NCI-H146 (cell line): ENCODE measurements at places on chromosomes 11 and 22.
A peak's percentile ranks its signal among the peaks of the same experiment; 100 is the strongest.

- DNase-seq = no peak
Observed at GRCh38 chr11:24567380-24567779, 70.5 kb downstream of the LUZP2 start.

DNA sequence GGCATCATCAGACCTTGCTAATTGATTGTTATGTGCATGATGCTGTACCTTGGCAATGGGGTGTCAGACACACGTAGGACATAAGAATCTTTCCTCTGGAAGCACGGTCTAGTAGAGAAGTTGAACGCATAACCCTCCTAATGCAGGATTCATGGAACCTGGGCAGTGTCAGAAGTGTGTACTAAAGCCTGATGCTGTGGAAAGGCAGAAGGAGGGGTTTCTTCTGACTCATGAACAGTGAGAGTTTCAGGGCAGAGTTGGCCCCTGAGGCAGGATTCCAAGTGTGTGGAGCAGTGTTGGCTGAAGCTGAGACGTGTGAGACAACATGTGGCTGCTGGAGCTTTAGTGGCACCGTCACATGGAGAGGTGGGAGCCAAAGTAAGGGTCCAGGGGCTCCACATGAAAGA, 3.5 kb downstream of the PANX1 start:
- DNase-seq = no peak

GRCh38 chr22:48098921-48099245, 1336.4 kb downstream of the TBC1D22A start:
- no peak for DNase-seq

DNA sequence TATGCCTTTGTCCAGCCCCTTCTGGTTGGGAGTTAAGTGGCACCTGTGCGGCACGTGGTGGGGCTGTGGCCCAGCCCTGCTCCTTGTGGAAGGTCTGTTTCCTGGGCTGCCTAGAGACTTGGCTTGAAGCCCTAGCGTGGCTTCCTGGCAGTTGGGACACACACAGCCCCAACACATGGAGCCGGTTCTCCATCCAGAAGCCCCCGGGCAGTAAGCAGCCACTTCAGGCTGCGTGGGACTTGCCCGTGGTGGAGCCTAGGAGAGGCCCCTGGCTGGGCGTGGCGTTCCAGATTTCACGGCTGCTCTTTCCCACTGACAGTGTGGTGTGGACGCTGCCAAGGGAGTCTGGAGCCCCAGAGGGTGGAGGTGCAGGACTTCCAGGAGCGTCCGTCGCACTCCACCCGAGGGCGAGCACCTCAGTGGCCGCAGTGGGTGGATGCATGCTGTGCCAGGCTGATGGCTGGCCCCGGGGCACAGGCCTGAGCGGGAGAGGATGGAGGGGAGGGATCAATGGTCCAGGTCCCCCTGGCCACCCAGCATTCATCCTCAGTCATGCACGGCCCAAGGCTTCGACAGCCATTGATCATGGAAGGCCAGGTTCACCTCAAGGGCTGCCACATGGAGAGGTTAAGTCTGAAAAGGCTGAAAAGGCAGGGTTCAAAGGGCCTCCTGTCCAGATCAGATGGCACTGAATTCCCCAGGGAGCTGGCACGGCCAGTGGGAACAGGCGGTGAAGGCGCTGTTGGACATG, 9.3 kb downstream of the CCND1 start:
- no peak for DNase-seq

GRCh38 chr11:18706330-18707243, 8.0 kb downstream of the TMEM86A start:
- DNase-seq = peak; percentile 21

- no peak for DNase-seq
Observed at GRCh38 chr22:40407021-40407761, 36.8 kb downstream of the SGSM3 start.
